ENCODE measurements at places on chromosomes 13 and 19. TPM values are rescaled to one million over a fixed set of nuclear protein-coding genes. Genes with fewer than 3 reads are reported as not detected.
A peak's percentile ranks its signal among the peaks of the same experiment; 100 is the strongest.

DNA sequence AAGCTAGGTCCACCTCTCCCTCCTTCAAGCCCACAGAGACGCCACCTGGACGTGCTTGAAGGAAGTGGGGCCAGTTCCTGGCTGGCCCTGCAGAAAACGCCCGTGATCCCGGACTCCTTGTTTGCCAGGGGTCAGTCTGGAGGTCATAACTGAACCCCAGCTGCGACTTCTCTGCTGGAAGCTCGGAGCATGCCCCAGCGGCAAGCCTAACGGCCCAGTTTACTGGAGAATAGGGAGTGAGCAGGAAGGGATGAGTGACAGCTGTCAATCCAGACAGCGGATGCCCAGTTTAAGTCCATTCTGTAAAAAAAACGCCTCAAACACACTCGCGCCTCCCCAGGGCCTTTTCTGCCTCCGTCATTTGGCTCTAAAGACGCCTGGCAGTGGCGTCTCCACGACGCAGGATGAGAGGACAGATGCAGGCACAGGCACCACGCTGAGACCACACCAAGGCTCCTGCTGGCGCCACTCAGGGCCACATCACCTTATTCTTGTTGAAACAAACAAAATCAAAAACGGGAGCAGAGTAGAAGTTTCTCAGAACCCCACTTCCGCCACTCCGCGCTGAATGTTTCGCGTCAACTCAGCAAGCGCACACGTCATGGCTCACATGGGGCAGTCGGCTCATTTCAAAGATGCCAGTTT is 57.6 kb downstream of the RASA3 start:
- no peak overlapping the region for H3K27ac ChIP-seq
- H3K36me3 ChIP-seq, result peaks cover 18% of the 10 kb centered on the region
- H3K4me1 ChIP-seq, result no peaks in the 10 kb centered on the region
- H3K27me3 ChIP-seq, result no peaks in the 10 kb centered on the region
- no peak for DNase-seq
- no peak overlapping the region for H3K4me3 ChIP-seq

- H3K27me3 ChIP-seq, result no peaks in the 10 kb centered on the region
- no peak overlapping the region for H3K27ac ChIP-seq
- H3K36me3 ChIP-seq, result no peaks in the 10 kb centered on the region
- no peak overlapping the region for H3K4me3 ChIP-seq
Measured at GRCh38 chr13:25440061-25440460, 68.3 kb downstream of the ATP8A2 start.

- peaks cover 18% of the 10 kb centered on the region for H3K27me3 ChIP-seq
- no peaks in the 10 kb centered on the region for H3K36me3 ChIP-seq
- H3K27ac ChIP-seq, result no peak overlapping the region
- no peak for DNase-seq
- H3K4me1 ChIP-seq, result no peaks in the 10 kb centered on the region
- H3K4me3 ChIP-seq, result no peak overlapping the region
Measured at GRCh38 chr19:287381-287871, 3.8 kb downstream of the PLPP2 start.

DNA sequence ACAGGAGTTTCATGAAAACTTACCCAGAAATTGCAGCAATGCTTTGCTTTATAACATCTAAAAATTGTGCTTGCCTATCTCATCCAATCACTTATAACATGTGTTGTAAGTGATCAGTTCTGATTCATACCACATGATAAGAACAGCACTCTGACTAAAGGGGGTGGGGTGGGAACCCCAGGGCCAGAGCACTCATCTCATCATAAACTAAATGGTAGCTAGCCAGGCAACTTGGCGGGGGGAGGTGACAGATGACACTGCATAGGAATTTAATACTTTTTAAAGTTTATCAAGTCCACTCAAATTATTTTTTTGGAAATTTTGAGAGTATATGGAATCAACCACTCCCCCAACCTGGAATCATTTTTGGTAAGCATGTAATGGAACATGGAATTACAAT is 42.1 kb downstream of the FOXO1 start:
- H3K4me3 ChIP-seq, result no peak overlapping the region
- H3K36me3 ChIP-seq, result no peaks in the 10 kb centered on the region
- H3K27me3 ChIP-seq, result no peaks in the 10 kb centered on the region
- no peak overlapping the region for H3K27ac ChIP-seq
- no peak for DNase-seq
- peaks cover 3% of the 10 kb centered on the region for H3K4me1 ChIP-seq

- DNase-seq, result no peak
- no peak overlapping the region for H3K4me3 ChIP-seq
- H3K27me3 ChIP-seq, result no peaks in the 10 kb centered on the region
Measured at GRCh38 chr19:13132471-13133180, 14.6 kb downstream of the NACC1 start.

DNA sequence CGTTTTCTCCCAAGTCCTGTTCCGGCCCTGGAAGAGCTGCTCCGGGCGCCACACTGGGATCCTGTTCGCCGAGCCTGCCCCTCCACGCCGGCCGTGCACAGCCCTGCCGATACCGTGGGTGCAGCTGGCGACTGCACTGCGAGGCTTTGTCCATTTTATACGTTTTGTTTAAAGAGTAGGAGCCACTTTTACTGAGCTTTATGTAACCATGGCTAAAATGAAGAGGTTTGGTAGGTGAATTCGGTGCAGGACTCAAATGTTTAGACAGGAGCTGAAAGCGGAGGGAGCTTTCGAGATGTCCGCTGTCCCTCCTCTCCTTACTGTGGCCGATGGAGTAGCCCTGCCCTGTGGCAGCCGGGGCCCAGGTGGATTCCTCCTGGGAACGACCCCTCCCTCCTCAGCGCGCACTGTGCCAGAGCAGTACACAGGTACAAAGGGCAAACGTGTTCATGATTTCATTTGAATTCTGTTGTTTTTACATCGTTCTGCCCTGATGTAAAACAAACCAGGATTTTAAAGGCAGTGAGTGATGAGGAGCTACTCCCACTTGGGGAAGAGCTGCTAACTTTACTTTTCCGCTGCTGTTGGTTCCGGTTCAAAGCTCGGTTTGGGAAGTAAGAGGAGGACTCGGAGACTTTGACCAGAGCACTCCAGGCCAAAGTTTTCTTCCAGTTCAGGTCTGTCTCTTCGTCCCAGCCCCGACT is 1.7 kb downstream of the COL4A2 start:
- DNase-seq, result peak; percentile 79
- H3K27ac ChIP-seq, result peak overlapping the region; percentile 75
- peaks cover 4% of the 10 kb centered on the region for H3K27me3 ChIP-seq
- H3K4me3 ChIP-seq, result peak overlapping the region; percentile 69

GRCh38 chr13:50783717-50784290 is 59.7 kb downstream of the DLEU7 start:
- no peaks in the 10 kb centered on the region for H3K36me3 ChIP-seq
- no peaks in the 10 kb centered on the region for H3K4me1 ChIP-seq
- H3K27me3 ChIP-seq, result peaks cover 2% of the 10 kb centered on the region
- no peak overlapping the region for H3K4me3 ChIP-seq
- DNase-seq, result no peak

DNA sequence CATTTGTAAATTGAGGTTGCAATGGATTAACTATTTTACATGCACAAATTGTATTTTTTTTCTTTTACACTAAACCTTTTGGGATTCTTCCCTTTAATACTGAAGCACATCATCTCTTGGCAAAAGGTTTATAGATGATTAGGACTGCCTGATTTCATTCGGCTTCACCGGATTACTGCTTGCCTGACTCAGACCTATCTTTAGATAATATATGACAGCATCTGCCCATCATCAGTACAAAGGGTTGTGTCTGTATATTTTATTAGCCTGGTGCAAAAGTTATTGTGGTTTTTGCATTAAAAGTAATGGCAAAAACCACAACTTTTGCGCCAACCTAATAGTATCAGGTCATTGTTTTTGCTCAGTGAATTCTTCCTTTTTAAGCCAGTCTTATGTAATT is 316.2 kb upstream of the HTR2A start:
- H3K4me1 ChIP-seq, result no peaks in the 10 kb centered on the region
- no peak for DNase-seq
- H3K27ac ChIP-seq, result no peak overlapping the region
- H3K36me3 ChIP-seq, result no peaks in the 10 kb centered on the region
- H3K27me3 ChIP-seq, result no peaks in the 10 kb centered on the region

DNA sequence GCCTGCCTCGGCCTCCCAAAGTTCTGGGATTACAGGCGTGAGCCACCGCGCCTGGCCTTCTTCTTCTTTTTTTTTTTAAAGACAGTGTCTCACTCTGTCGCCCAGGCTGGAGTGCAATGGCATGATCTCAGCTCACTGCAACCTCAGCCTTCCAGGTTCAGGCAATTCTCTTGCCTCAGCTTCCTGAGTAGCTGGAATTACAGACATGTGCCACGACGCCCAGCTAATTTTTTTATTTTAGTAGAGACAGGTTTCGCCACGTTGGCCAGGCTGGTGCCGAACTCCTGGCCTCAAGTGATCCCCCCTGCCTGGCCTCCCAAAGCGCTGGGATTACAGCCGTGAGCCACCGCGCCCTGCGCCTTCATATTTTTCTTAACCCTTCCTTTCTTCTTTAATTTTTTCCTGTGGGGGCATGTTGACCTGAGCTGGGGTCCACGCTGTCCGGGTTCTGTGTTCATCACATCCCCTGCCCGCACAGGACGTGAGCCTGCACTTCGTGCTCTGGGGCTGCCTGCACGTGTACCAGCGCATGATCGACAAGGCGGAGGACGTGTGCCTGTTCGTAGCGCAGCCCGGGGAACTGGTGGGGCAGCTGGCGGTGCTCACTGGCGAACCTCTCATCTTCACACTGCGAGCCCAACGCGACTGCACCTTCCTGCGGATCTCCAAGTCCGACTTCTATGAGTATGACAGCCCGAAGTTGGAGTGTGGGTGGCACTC is 14.1 kb downstream of the PNPLA6 start:
- H3K36me3 ChIP-seq, result peaks cover 13% of the 10 kb centered on the region
- H3K4me1 ChIP-seq, result no peaks in the 10 kb centered on the region
- H3K27me3 ChIP-seq, result no peaks in the 10 kb centered on the region
- no peak overlapping the region for H3K4me3 ChIP-seq

DNA sequence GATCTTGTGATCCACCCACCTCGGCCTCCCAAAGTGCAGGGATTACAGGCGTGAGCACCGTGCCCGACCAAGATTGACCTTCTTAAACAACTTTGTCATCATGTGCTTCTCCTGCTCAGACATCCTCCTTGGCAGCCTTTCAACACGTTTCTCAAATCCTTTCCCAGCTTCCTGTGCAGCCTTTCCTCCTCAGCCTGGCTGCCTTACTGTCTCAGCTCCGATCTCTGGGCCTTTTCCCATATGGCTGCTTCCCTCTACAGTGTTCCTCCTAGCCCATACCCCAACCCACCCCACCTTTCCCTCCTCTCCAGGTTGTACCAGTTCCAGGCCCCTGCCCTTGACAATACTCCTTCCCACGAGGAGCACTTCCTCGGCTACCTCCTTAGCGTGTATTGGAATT is 7.2 kb downstream of the PHF11 start:
- DNase-seq, result no peak
- H3K27ac ChIP-seq, result no peak overlapping the region
- no peaks in the 10 kb centered on the region for H3K4me1 ChIP-seq
- no peaks in the 10 kb centered on the region for H3K27me3 ChIP-seq
- H3K36me3 ChIP-seq, result peaks cover 9% of the 10 kb centered on the region

DNA sequence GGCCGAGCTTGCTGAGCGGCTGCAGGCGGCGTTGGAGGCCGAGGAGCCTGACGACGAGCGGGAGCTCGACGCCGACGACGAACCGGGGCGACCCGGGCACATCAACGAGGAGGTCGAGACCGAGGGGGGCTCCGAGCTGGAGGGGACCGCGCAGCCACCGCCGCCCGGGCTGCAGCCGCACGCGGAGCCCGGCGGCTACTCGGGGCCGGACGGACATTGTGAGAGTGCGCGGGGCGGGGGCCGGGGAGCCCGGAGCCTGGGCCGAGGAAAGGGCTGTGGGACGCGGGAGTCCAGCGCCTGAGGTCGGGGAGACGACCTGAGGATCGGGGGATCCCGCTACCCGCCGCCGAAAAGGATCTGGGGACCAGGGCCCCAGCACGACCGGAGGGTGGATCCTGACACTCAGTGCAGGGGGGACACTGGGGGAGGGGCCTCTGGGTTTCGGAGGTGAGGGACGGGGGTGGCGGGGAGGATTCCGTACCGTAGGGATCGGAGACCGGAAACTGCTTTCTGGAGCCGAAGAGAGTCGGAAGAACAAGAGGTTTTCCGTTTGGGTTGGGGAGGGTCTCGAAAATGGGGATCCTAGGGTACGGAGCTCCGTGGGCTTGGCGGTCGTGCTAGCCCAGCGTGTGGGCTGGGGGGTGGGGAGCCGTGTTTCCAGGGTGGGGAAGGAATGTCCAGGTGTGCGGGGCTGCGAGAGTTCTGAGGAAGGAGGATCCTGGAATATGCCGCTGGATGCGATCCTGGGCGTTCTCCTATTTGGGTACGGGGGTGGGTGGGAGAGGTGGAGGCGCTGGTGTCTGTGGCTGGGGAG is 616 bp downstream of the HNRNPUL1 start:
- H3K4me3 ChIP-seq, result peak overlapping the region; percentile 70
- peaks cover 26% of the 10 kb centered on the region for H3K36me3 ChIP-seq
- H3K27me3 ChIP-seq, result no peaks in the 10 kb centered on the region
- H3K27ac ChIP-seq, result peak overlapping the region; percentile 96
- DNase-seq, result peak; percentile 71

DNA sequence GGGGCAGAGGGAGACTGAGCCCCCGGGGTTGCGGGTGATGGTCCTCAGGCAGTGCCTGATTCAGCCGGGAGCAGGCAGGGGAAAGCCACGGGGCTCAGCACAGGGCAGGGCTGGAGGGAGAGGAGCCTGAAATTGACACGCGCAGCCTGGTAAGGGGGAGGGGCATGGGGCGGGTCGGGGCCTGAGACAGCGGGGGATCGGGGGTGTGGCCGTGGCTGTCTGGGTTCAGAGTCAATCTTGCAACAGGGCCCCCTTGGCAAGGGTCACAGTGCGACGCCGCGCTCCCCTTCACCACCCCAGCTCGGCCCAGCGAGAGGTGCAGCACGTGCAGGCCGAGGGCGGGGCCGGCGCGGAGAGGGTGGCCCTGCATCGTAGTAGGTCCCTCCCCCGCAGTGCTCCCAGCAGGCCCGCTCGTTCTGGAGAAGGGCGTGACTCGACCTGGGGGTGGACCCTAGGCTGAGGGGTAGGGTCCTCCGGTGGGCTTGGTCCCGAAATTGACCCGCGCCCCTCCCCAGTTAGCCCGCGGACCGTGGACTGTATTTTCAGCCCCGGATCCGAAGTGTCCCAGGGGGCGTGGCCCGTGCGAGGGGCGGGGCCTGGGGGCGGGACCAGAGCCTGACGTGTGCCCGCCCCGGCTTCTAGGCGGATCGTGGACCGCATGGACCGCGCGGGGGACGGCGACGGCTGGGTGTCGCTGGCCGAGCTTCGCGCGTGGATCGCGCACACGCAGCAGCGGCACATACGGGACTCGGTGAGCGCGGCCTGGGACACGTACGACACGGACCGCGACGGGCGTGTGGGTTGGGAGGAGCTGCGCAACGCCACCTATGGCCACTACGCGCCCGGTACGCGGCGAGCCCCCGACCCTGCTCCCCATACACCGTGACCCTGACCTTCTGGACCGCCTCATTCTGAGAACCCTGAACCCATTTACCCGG is 6.0 kb downstream of the RCN3 start:
- H3K27me3 ChIP-seq, result no peaks in the 10 kb centered on the region
- peaks cover 56% of the 10 kb centered on the region for H3K36me3 ChIP-seq
- DNase-seq, result peak; percentile 95
- H3K4me3 ChIP-seq, result peak overlapping the region; percentile 61
- H3K4me1 ChIP-seq, result peaks cover 20% of the 10 kb centered on the region

GRCh38 chr13:74978591-74978990 is 503.4 kb downstream of the TBC1D4 start:
- H3K27me3 ChIP-seq, result no peaks in the 10 kb centered on the region
- DNase-seq, result no peak
- H3K27ac ChIP-seq, result no peak overlapping the region

Gene NAA16
- 23.9 TPM for polyA plus RNA-seq

Gene ZIC5
- polyA plus RNA-seq, result 0.01 TPM

Measured in large intestine (tissue), 12 donors.